ENCODE measurements at places on chromosomes 11 and 22.
A peak's percentile ranks its signal among the peaks of the same experiment; 100 is the strongest.

DNA sequence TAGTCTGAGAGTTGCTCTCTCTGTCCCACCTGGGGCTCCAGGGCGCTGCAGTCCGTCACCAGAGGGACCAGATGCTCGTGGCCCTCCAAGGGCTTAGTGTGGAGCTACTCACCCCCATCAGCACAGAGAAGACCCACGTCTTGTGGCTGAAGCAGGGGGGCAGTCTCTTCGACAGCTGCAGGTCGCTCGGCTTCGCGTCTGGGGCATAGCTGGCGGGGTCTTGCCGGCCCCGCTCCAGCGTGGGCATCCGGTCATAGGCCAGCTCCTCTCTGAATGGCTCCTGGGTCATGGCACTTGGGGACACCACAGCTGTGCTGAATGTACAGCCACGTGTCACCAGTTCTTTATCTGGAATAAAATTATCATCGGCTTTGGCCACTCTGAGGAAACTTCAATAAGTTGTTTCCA is 608 bp downstream of the MLC1 start:
- no peak for DNase-seq

GRCh38 chr22:43298062-43298801 is 44.9 kb downstream of the SCUBE1 start:
- no peak for DNase-seq

DNA sequence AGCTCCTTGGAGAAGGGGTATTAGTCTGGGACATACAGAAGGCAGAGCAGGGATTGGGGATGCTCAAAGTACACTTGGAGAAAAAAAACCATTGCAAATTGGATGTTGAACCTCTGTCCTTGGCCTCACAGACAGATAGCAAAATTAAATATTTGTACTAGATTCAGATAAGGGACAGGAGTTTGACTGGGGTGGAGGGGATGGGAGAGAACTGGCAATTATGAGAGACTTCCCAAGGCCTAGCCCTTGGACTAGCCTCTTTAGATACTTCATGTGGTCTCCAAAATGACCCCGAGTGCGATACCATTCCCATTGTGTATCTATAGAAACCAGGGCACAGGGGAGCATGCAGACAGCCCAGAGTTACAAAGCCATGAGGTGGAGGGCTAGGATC is 15.5 kb downstream of the DGAT2 start:
- no peak for DNase-seq

DNA sequence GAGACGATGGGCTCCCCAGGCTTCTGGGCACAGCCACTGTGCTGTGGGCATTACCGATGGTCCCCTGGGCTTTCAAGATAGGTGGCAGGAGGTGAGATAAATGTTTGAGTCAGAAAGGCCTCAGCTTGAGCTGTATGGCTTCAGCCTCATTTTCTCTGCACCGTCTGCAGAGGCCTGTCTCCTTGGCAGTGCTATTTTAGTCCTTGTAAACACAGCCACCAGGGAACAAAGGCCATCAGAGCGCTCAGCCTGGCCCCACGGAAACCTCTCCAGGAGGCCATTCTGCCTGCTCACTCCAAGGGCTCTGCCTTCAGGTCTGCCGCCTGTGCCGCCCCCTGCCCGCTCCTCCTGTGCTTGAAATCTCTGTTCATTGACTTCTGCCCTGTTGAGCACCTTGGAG is 1424.9 kb downstream of the TBC1D22A start:
- DNase-seq = no peak

DNA sequence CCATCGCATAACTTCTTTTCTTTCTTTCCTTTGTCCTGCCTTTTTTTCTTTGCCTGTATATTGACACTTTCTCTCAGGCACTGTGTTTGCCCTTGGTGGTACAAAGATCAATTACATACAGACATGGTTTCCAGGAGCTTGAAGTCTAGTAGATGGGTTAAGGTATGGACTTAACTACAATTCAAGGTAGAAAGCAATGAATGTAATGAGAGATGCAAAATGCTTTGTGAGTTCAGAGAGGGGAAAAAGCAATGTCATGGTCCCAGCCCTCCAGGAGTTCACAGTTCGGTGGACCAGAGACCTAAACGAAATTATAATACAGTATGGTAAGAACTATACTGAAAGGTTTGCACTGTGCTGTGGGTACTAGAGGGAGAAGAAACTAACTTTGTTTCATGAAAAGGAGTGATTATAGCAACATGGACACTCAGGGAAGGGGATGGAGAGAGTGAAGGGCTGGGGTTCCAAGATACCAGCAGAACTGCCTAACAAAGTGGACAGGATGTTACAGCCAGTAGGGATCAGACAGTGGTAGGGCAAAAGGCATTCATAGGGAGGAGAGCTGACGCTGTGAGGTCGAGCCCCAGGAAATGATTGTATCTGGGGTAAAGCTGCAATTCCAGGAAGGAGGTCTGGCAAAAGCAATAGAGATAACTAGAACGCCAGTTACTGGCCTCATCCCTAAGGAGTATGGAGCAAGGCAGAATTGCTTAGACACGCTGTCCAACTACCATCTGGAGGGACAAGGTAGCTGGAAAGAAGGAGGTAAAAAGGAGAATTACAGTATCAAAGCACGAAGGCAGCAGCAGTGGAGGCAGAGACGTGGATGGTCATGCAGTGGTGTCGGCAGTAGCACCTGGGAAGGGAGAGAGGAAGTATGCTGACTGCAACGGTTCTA is 158.3 kb upstream of the MTMR2 start:
- DNase-seq = no peak

DNA sequence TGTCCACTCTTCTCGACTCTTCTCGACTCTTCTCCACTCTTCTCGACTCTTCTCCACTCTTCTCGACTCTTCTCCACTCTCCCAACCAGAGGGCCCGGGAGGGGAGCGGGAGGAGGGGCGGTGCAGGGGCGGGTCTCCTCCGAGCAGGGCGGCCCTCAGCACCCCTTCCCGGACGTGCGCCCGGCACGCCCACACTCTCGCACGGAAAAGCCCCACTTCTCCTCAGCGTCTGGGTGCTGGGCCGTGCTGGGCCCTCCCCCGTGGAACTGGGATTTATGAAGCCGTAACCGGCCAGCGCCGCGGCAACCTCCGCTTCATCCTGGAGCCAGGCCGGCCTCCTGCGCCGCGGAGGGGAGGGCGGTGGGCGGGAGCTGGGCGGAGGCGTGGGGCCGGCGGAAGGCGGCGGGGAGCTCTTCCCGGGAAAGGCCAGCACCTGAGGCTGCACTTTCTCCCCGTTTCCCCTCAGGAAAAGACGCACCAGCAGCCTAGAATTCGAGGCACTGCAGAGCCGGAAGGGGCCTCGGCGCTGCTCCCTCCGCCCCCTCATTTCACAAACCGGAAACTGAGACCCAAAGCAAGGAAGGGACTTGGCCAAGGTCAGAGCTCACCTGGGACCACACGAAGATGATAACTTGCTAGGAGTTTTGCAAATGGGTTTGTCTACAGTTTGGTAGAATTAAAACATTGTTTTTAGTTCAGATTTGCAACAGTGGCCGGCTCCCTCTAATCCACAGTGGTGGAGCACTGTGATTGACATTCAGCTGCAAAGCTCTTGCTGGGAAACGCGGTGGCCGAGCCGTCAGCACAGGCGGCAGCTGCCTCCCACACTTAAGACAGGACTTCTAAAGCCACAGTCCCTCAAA is 31.6 kb upstream of the JAM3 start:
- peak; percentile 53 for DNase-seq

GRCh38 chr11:30346068-30346688 is 23.3 kb downstream of the ARL14EP start:
- DNase-seq = peak; percentile 43

GRCh38 chr22:19797086-19798002 is 36.8 kb downstream of the TBX1 start:
- no peak for DNase-seq

- DNase-seq = peak; percentile 4
These were observed 9.2 kb downstream of the RELA start for GRCh38 chr11:65653229-65654225.

DNA sequence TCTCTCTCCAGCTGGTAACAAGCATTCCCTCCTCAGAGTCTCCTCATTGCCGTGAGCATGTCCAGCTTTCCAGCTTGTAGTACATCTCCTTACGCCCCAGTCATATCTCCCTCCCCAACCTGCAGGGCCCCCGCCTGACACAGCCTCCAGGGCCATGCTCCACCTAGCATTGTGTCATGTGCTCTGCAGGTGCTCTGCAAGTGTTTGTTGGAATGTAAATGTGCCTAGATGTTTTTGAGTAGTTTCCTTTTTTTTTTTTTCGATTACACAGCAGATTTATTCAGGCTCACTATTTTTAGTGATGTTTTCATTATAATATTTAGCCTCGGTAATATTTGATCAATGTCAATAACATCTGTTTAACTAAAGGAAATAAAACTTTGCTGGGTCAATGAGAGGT is 82.5 kb downstream of the NCAM1 start:
- no peak for DNase-seq

DNA sequence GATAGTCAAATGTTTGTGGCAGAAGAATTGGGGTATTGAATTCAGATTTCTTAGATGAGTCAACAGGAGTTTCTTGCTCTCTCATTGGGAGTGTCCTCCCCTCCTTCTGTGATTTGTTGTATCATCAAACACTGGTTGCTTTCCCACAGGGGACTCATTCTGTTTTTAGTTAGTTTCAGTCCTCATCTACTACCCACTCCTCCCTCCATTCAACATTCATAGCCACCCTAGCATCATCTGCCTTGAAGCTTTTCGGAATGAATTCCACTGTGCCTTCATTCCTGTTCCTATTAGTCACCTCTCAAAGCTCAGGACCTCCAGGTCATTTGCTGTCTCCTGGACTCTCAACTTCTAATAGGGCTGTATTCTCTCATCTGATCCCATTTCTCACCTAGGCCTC is 31.5 kb upstream of the RAB38 start:
- DNase-seq = no peak

GRCh38 chr22:22343581-22344296 is 99.2 kb downstream of the VPREB1 start:
- DNase-seq = no peak

- DNase-seq = no peak
These were observed 14.8 kb upstream of the MRGPRF start for GRCh38 chr11:69027704-69028372.

DNA sequence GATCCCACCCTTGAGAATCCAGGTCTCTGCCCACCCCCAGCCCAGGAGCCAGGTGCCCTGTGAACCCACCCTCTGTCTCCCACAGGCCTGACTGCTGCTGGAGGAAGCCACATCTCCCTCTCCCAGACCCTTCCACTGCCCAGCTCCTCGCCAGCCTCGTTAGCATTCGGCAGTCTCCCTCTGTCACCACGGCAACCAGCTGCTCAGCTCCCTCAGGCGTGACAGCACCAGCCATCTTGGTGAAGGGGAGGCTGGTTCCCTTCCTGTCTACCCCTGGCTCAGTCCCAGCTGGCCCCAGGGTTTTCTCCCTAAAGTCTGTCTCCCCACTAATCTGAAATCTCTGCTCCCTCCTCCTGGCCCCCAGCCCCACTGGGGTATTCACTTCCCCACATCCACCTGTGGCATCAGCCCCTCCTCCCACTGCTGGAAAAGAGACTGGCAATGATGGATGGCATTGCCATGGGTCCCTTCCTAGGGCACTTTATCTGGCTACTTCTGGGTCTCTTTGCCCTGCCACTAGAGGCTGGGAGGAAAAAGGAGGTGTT is 28.1 kb downstream of the NRXN2 start:
- DNase-seq = no peak

DNA sequence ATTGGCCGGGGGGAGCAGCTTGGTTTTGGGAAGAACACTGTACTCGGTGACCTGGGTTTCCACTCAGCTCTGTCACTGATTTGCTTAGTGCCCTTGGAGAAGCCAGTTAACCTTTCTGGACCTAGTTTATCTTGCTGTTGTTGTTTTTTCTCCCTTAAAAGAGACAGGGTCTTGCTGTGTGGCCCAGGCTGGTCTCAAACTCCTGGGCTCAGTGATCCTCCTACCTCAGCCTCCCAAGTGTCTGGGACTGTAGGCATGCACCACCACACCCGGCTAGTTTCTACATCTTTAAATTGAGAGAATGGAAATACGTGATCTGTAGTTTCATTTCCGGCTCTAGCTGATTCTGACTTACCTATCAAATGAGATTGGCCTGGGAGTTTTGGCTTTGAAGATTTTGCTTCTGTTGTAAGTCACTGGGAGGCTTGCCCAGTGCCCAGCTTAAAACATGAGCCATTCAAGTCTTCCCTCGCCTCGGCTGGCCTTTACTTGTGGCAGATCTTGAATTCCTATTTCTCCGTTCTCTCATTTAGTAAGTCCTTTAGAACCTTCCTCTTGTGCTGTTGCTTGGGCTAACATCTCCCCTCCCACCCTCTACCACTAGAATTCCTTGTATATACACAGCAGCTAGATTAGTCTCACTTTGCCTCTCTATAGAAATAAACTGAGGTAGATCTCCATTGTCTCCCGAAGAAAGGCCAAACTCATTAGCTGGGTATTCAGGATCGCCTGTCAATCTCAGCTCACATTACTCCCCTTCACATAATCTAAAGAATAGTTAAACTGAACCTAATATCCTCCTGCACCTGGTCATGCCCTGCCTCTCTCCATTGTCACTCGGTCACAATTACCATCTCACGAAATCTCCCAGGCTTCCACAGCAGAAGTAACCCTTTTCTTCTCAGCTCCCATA is 87.7 kb upstream of the SLC25A18 start:
- no peak for DNase-seq

- DNase-seq = no peak
These were observed 112.5 kb upstream of the CD82 start for GRCh38 chr11:44452827-44453572.

- DNase-seq = no peak
These were observed 3.9 kb downstream of the TNNT3 start for GRCh38 chr11:1923201-1923956.

- DNase-seq = peak; percentile 56
These were observed 13.5 kb downstream of the PGA5 start for GRCh38 chr11:61254403-61255025.

DNA sequence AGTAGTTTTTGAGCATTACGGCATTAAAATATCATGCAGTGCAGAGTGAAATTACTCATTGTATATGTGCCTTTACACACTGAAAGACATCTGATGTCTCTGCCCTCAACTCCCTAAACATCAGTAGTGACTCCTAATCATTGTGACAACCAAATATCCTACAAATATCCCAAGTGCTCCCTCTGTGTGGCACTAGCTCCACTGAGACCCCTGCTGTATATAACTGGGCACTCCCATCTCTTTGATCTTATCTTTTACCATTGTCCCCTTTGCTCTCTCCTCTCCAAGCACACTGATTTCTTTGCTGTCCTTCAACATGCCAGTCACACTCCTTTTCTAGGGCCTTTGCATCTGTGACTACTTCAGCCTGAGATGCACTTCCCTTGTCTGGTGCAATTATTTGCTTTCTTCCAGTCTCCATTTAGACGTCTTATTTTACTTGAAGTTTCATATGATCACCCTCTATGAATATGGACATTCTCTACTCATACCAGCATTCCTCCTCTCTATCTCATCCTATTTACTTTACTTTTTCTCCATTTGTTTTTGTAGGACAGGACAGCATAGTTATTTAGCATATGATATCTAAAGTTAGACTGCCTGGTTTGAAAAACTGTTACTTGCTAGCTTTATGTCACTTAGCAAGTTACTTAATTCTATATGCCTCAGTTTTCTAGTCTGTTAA is 2.4 kb downstream of the SLC5A12 start:
- no peak for DNase-seq

- DNase-seq = peak; percentile 78
These were observed 22.8 kb downstream of the OSBP2 start for GRCh38 chr22:30717331-30717921.

GRCh38 chr11:14577835-14578529 is 57.8 kb upstream of the PSMA1 start:
- no peak for DNase-seq

- peak; percentile 16 for DNase-seq
These were observed 56.3 kb downstream of the KREMEN1 start for GRCh38 chr22:29128891-29129807.

GRCh38 chr11:77047007-77047927 is 13.1 kb downstream of the B3GNT6 start:
- peak; percentile 93 for DNase-seq

- peak; percentile 43 for DNase-seq
These were observed 119.1 kb downstream of the TBC1D22A start for GRCh38 chr22:46881373-46882118.

GRCh38 chr11:13782390-13783075 is 114.1 kb downstream of the FAR1 start:
- DNase-seq = no peak

All from HFFc6 (cell line).